ENCODE measurements at places on chromosomes 5 and 9.

DNA sequence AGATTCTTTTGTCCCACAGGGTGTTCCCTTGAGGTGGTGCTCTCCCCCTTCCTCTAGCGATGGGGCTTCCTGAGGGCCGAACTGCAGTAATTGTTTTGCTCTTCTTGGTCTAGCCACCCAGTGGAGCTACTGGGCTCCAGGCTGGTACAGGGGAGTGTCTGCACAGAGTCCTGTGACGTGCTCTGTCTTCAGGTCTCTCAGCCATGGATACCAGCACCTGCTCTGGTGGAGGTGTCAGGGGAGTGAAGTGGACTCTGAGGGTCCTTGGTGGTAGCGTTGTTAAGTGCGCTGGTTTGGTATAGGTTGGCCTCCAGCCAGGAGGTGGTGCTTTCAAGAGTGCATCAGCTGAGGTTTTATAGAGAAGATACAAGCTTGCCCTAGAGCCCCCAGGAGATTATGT is 20.4 kb upstream of the CEP72 start:
- no peak for DNase-seq

DNA sequence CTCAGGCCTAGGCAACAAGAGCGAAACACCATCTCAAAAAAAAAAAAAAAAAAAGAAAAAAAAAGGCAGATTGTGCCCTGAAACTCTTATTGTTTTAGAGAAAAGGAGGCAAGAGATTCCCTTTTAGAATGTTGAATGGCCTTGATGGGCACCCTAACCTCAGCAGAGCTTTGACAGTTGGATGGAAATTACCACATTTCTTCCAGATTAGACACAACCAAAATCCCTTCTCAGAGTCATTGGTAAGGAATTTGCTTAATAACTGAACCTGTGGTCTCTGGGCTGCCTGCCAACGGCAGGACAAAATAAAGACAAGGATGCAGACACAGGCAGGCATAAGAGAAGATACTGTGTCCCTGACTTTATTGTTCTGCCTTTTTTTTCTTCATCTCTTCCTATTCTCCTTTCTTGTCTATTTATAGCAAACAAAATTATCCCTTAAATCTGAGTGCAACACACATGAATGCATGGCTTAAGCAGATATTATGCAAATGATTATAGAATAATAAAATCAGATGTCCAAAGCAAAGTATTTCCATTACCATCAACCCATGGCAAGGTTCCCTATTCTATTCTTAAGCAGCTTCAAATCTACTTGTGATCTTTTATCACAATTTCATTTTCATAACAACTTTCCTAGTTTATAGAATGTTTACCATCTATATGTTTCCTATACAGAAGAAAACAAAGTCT is 37.3 kb upstream of the TRIO start:
- no peak for DNase-seq

- DNase-seq, result no peak
These were observed 166.4 kb downstream of the SLF1 start for GRCh38 chr5:94784536-94785505.

DNA sequence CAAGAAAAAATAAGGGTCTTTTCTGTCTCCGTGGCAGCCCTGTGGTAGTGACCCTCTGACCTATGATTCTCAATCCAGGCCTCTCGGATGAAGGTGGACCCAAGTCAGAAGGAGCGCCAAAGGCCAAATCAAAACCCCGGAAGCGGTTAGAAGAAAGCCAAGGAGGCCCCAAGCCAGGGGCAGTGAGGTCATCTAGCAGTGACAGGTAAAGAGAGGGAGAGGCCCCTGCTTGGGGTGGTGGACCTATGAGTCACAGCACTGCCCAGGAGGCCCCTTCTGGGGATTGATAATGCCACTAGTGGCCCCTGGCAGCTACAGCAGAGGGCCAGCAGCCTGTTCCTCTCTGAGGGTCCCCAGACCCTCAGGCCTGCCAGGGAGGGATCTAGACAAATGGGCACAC is 6.4 kb upstream of the SLC2A8 start:
- no peak for DNase-seq

- no peak for DNase-seq
These were observed 26.2 kb downstream of the WWC1 start for GRCh38 chr5:168317521-168318147.

DNA sequence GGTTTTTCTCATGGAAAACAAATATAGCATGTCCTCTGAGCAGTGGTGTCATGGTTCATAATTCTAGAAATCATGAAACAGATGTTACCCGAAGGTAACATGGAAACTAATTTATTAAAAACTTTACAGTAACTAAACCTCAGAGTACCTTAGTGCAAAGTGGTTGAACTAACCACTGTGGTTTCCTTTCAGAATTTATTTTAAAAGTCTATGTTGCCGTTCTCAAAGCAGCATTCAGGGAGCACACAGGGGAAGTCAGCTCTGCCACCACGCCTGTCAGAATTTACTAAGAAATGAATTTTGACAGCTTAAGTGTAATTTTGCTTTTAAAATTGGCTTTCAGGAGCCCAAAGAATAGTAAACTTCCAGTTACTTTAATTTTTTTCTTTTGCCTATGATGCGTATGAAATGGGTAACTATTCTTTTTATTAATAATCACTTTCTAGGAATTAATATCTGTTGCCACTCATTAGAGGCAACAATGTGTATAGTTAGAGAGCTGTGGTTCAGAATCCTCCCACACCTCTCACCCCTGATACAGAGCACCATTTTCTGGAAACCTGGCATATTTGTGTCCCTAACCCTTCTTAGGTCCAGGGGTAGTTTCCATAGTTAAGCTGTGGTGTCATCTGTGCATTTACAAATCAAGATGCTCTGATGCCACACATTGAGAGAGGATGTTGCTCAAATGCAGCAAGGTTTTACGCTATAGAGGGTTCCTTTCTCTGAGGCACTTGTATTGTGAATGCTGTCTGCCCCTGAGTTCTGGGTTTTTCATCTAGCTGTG is 202.6 kb downstream of the ZSWIM6 start:
- no peak for DNase-seq

DNA sequence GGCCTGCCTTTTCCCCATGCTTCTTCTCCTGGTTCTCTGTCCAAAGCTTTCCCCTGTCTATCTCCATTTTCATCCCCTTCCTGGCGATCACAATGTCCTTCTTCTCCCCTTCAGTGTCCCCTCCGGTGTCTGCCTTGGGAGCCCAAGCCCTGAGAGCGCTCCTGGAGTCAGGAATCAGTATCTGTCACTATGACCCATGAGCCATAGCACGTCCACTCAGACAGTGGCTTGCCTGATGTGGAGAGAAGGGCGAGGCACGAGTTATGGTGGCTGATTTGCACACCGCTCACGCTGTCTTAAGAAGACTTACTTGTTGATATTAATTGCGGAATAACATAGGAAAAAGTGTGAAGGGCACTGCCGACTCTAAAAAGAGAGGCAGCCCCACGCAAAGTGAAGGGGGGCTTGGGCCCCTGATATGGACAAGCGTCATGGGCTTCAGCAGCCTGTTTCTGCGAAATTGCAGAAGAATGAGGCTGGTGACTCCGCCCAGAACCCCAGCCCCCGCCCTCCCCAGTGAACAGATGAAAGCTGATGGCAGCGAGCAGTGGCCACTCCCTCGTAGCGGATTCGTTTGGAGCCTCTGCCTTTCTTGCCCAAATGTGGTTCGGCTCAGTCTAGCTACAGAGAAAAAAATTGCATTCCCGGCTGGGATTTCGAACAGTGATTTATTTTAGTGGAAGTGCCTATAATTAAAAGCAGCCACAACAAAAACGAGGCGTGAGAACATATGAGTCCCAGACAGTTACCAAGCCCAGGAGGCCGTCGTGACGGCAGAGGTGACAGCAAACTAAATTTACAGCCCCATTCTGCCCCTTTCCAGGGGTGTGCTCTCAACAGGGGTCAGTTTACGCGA is 149.8 kb downstream of the ICE1 start:
- no peak for DNase-seq

DNA sequence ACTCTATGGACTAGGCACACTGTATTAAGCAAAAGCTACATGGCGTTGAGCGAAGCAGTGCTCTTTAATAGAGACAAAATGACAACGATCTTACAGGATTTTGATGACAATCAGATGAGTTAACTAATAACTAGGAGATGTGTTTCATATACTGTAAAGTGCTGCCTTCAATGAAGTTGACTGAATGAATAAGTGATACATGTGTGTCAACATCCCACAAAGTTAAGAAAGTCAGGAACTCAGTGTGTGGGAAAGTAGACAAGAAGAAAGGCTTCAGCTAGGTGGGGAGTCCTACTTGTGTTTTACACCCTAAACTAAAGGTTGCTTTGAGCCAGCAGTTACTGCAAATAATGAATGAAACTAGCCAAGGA is 79.6 kb downstream of the PAPPA start:
- DNase-seq, result no peak

DNA sequence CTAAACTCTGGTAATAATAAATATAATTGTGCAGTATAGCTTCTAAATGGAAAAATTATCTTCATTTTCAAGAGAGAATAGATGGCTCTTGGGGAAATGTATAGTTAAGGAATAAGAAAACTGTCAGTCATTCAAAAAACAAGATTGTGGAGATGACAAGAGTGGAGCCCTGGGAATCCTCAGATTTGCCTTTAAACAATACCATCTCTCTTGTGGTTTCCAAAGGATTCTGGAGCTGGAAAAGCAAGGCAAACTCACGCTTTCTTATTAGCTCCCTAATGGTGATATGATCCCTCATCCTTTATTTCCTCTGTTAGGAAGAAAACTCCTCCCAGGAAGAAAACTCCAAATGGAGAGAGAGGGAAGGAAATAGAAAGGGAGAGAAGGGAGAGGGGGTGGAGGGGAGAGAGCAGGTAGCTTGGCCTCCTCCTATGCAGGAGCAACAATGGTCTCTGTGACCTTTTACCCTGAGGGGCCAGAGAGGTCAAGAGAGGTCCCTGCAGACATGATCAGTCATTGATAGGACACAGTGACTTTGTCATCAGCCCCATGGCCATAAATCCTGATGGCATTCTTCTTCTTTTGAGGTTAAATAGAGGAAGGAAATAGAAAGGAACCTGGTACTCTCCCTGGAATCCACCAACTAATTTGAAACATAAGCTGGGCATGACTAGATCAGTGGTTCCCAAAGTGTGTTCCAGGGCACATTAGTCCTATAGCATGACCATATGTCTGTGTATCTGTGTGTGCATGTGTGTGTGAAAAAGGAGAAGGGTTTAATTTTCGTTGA is 312.2 kb downstream of the ARRDC3 start:
- no peak for DNase-seq

DNA sequence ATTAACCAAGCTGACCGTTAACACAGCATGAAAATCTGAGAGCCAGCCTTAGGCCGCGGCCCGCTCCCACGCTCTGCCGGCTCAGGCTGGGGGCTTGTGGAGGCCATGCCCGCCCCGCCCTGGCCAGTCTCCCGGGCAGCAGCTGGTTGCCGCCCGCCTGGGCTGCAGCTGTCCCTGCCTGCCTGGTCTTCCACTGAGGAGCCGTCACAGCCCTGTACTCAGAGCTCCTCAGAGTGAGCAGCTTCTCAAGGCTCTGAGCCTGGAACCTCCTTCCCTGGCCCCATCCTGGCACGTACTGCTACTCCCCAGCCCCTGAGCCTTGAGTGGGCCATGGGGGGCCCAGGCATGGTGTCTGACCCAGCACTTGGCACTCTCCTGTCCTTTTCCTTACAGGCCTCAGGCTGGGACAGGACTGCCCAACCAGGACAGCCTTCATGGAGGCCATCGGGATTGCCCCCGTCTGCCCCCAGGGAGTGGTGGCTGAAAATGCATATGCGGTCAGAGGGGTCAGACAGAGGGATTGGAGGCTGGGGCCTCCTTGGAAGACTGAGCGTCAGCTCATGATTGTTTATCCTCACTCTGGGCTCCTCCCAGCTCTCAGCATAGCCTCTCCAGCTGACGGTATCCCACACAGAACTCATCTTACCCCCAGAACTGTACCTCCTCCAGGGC is 11.9 kb downstream of the FGFR4 start:
- DNase-seq, result no peak

GRCh38 chr9:2024888-2025782 is 10.0 kb downstream of the SMARCA2 start:
- no peak for DNase-seq

GRCh38 chr5:82986404-82986803 is 90.8 kb downstream of the TMEM167A start:
- no peak for DNase-seq

DNA sequence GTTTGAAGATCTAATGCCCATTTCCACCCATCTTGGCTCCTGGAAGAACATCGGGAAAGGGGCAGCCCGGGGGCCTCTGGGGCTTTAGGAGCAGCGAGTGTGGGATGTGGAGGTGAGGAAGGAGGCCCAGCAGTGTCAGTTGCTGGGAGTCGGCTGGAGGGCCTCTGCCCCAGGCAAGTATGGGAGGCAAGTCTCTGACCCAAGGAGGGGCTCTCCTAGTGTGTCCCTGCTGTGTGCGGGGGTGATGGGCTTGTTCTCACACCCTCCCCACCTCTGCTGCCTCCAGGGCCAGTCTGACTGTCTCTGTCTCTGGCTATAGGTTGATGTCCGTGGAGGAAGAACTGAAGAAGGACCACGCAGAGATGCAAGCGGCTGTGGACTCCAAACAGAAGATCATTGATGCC is 129.7 kb downstream of the DAB2IP start:
- no peak for DNase-seq

- DNase-seq, result no peak
These were observed 8.2 kb downstream of the CERCAM start for GRCh38 chr9:128428644-128429512.

GRCh38 chr5:61479850-61480614 is 148.0 kb downstream of the ZSWIM6 start:
- no peak for DNase-seq

- DNase-seq, result no peak
These were observed 7.1 kb upstream of the RNF145 start for GRCh38 chr5:159216454-159216853.

DNA sequence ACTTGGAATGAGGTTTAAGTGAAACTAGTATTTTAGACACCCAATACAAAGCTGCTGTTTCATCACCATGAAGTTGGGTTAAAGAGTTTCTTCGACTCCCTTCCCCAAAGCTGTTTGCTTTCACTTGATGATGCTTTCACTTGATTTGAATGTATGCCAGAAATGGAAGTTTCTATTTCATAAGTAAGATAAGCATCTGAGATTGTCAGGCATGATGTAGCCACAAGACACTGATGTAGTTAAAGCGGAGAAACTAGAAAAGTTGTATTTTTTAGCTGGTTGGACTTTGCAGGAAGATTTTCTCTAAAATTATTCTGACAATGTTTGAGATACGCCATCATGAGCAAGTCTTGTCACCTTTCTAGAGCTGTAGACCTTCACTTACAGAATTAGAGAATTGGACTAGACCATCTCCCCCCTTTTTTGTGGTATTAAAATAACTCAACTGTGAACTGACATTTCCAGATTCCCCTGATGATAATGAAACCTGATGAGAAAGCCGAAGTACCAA is 20.0 kb downstream of the MOCS2 start:
- no peak for DNase-seq

DNA sequence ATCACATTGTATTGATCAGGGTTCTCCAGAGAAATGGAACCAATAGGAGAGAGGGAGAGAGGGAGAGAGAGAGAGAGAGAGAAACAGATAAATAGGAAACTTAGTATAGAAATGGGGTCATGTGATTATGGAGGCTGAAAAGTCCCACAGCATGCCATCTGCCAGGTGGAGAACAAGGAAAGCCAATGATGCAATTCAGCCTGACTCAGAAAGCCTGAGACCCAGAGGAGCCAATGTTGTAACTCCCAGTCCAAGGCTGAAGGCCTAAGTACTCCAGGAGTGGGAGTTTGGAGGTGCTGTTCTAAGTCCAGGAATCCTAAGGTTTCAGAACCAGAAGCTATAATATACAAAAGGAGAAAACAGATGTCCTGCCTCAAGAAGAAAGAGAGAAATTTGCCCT is 48.4 kb upstream of the ISOC1 start:
- DNase-seq, result no peak

Measured in stimulated activated CD4-positive, alpha-beta T cell treated with anti-CD3 and anti-CD28 coated beads, Interleukin-2, amount 100 ng/mL, for 24 hours (primary cell).